ENCODE measurements at places on chromosomes 2 and 18.

DNA sequence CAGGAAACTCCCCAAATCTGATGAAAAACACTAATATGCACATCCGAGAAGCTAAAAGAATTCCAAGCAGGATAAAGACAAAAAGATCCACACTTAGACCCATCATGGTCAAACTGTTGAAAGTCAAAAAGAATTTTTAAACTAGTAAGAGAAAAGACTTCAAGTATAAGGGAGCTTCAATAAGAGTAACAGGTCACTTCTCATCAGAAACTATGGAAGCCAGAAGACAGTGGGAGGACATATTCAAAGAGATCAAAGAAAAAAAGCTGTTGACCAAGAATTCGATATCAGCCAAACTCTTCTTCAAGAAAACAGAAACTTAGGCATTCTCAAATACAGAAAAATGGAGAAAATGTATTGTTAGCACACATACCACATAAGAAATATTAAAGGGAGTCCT is 50.4 kb downstream of the ZC3H8 start:
- no peak for DNase-seq

DNA sequence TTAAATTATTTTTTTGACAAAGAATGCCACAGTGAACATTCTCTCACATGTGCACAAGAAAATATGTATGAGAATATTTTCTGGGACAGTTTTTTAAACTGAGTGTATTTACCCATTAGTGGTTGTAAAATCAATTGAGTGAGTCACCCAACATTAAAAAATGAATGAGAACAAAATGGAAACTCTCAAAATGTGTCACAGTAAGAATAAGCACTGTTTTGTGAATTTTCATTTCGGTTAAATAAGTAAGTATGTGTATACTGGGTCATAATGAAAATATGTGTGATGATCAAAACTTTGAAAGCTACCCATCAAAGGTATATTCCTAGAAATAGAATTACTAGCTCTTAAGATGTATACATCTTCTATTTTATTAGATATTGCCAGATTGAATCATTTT is 11.6 kb downstream of the BABAM2 start:
- DNase-seq: no peak

DNA sequence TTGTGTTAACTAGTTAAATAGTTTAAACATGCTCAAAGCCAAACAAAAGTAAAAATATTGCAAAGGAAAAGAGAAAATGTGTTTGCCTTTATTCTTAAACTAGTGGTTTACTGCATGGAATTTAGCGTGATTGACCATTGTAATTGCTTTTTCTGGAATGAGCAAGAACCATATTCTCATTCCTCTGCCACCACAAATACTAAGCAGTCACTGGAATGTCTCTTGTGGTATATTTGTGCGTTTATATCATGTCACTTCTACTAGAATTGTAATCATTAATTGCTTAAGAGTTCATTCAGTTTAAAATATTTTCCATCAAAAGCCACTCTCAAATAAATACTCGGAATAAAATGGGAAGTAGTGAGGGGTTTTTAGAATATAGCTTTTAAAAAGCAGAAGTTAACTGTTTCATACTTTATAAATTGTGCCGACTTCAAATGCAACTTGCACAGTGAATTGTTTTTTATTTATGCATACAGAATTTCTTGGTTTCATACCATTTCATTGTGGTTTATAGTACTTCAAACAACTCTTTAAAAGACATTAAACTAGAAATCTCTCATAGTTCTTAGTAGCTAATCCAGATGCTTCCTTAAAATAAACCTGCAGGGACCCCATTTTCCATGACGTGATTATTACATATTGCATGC is 288.1 kb downstream of the EPHA4 start:
- DNase-seq: no peak

DNA sequence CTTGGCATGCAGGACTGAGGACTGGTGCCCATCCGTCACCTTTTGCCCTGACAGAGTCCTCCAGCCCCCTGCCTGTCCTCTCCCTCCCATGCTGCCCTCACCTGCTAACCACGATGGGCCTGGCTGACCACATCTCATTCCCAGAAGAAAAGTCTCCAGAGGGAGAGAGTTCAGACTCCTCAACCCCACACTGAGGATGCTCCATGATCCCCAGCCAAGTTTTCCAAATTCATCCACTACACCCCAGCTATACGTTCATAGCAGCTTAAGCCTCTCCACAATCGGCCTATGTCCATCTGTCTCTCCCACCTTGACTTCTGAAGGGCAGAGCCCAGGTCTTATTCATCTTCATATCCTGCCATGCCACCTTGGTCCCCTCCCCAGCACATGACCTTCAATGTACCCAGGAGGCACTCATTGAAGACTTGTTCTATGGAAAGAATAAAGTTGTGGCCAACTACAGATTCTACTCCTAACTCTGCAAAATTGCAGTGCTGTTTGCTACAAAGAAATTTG is 115.6 kb upstream of the ID2 start:
- DNase-seq: no peak

- no peak for DNase-seq
Measured at GRCh38 chr18:30450927-30451326, 591.6 kb downstream of the DSC3 start.

- DNase-seq: no peak
Measured at GRCh38 chr2:228417956-228418355, 236.5 kb upstream of the SPHKAP start.

DNA sequence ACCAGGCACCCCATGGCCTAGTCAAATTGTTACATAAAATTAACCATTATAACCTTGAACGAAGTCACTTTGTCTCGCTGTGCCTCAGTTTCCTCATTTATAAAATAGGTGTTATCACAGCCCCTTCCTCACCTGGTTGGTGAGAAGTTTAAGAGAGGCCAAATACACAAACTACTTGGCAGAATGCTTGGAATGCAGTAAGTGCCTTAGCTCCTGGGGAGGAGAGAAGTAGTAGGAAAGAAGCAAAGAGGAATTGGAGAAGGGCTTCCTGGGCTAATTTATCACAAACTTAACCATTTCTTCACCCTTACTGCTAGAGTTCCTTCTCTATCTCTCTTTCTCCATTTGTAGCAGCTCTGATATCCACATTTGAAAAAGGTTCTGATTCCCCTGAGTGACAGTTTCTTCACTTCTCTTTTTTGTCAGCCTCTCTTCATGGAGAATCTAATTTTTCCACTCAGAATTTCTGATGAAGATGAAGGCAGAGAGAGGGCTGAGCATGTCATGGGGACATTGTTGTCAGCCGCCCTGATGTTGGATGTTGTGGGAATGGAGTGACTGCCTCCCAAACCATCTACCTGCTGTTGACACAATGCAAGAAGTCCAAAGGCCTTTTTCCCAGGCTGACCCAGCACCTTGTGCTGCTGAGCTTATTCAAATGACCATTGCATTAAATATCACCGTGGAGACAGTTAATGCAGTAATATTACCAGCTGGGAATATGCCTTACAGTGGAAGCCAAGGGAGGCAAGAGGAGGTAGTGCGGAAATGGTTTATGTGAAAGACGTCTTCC is 60.4 kb downstream of the BOD1L2 start:
- no peak for DNase-seq

DNA sequence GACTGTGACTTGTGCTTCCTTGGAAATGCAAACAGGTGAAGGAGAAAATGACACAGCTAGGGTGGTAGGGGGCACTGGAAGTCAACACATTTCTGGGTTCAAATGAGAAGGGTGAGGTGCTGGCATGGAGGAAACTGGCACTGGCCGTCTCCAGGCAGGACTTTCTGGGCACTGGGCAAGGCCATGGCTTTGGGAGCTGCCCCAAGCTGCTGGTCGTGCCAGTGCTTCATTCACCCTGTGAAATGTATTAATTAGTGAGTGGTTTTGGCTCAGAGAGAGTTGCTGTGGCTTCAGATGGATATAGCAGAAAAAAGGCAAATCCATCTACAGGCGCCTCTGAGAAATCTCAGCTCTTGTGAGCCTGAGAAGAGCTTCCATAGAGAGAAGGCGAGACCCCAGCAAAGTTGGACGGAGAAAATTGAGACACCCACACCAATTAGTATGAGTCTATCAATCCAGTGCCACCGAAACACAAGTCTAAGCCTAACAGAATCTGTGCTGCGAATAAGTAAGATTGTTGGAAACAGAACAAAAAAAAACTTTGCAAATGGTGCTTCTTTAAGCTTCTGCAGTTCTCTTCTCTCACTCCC is 202.1 kb upstream of the TNP1 start:
- no peak for DNase-seq

- DNase-seq: no peak
Measured at GRCh38 chr2:192579965-192580700, 385.4 kb upstream of the TMEFF2 start.

GRCh38 chr2:226164512-226164911 is 635.1 kb downstream of the IRS1 start:
- DNase-seq: no peak

GRCh38 chr2:200306931-200307723 is 634 bp downstream of the SPATS2L start:
- DNase-seq: peak; percentile 72

- DNase-seq: no peak
Measured at GRCh38 chr2:75337619-75338018, 138.3 kb upstream of the TACR1 start.

- DNase-seq: no peak
Measured at GRCh38 chr2:138600732-138601457, 99.3 kb downstream of the SPOPL start.

DNA sequence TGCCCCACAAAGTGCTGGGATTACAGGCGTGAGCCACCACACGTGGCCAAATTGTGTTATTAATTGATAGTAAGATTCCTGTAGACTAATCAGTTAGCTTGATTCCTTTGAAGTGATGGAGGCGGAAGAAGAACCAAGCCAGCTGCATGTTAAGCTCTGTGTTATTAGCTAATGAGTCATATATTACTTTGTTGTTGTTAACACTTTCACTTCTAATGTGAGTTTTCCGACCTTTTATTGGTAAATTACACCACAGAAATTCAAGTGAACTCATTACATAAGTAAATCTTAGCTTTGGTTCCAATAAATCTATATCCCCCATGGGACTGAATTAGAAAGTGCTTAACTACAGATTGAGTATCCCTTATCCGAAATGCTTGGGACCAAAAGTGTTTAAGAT is 20.3 kb downstream of the CHMP1B start:
- no peak for DNase-seq

DNA sequence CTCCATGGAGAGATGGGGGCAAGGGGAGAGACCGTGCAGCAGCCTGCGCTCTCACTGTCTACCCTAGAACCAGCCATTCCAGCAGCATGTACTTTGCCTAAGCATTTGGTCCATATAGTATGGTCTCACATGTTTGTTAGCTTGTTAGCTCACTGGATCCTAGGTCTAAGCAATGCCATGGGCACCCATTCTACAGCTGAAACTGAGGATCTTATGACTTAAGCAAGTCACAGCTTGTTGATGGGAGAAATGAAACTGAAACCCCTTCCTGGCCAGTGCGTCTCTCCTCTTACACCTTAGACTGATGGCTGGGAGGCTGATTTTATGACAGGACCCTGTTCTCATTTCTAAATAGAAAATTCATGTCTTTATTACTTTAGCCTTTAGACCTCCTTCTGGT is 90.1 kb downstream of the EPAS1 start:
- DNase-seq: no peak

- DNase-seq: no peak
Measured at GRCh38 chr2:65775839-65776238, 343.4 kb upstream of the SPRED2 start.

GRCh38 chr2:31317396-31317795 is 83.4 kb downstream of the EHD3 start:
- DNase-seq: no peak
